ENCODE measurements at places on chromosomes 3 and 15.

DNA sequence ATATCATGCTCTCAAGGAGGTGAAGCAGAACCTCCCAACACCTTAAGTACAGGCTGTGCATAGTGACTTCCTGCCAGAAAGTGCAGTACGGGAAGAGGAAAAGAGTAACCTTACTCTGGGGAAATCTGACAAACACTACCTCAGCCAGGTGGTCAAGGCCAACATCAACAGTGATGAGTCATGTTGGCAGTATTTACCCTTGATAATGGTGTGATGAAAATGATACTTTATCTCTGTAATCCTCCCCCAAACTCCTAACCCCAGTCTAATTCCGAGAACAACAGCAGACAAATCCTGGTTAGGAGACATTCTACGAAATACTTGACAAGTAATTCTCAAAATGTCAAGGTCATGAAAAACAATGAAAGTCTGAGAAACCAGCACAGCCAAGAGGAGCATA is 26.5 kb downstream of the ANKDD1A start:
- DNase-seq, result no peak

GRCh38 chr3:126431103-126431534 is 36.4 kb downstream of the CFAP100 start:
- DNase-seq, result no peak

- DNase-seq, result no peak
Observed at GRCh38 chr3:58164906-58165821, 45.6 kb downstream of the DNASE1L3 start.

DNA sequence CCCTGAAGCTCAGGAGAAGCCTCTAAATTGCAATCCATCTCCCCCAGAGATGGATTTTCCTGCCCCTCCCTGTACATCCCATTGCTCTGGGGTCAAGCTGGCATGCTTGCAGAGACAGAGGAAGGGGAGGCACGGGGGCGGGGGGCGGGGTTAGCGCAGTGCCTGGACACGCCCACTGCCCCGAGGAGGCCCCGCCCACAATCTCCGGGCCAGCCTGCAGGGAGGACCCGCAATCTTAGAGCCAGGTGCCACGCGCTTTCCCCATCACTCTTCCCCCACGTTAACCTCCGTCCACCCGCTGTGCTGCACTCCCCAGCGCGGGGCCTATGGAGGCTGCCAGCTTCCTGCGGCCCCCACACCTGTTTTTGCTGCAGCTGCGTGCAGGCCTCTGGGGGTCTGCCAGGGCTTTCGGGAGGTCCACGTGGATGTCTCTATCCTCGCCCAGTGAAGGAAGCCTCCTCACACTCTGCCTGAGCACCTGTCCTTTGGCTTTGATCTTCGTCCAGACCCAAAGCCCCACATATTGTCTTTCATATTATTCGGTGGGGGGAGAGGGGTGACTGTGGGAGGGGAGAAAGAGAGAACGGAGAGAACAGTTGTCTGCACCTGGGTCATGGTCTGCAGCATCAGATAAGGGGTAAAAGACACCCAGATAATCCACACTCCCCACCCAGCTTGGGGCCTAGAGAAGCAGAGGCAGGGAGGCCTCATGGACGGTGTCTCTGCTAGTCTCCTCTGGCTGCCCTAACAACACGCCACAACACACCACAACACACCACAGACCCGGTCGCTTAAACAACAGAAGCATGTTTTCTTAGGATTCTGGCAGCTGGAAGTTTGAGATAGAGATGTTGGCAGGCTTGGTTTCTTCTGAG is 118.0 kb upstream of the MEF2A start:
- no peak for DNase-seq

- no peak for DNase-seq
Observed at GRCh38 chr15:68638953-68639515, 60.2 kb downstream of the CORO2B start.

DNA sequence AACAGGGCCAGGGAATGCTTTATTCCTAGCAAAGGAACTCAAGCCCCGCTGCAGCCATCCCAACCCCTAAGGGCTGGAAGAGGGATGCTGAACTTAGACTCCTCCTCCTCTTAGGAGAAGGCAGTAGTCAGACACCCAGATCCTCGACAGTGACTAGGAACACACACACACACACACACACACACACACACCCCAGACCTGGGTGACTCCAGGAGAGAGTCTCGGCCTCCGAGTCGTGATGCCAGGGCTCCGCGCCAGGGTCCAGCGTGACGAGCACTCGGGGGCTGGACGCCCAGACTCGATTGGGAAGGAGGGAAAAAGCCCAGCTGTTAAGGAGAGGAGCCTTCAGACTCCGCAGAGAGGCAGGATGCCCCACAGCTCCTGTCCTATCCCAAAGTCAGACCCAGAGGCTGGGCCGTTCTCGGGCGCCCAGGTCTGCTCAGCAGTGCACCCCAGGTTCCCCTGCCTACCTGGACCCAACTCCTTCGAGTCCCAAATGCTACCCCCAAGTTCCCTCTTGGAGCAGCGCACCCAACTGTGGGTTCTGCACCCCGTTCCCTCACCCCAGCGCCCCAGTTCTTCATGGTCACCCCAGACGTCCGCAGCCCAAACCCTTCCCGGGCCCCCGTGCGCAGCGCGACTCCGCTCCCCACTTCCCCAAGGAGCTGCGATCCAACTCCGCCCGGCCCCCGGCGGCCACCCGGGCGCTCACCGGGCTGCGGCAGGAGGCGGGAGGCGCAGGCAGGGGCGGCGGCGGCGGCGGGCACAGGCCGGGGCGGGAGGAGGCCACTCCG is 421 bp downstream of the BMF start:
- no peak for DNase-seq

DNA sequence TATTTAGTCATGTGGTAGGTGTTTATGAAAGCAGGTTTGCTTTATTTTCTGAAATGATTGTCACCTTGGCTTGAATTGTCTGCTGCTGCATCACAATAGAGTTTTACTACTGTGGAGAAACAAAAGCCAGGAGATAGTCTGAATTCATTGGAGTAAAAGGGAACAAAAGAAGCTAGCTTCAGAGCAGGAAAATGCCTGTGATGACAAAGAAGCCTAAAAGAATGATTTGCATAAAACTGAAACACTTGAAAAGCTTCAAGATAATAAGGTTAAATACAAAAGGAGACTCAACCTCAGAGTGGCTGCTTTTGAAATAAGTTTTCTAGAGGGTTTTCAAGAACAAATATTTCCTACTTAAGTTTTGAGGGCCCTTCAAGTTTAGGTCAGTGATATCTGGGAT is 138.3 kb downstream of the PTPRG start:
- DNase-seq, result no peak

GRCh38 chr15:67403428-67404154 is 117.3 kb upstream of the C15orf61 start:
- DNase-seq, result no peak

DNA sequence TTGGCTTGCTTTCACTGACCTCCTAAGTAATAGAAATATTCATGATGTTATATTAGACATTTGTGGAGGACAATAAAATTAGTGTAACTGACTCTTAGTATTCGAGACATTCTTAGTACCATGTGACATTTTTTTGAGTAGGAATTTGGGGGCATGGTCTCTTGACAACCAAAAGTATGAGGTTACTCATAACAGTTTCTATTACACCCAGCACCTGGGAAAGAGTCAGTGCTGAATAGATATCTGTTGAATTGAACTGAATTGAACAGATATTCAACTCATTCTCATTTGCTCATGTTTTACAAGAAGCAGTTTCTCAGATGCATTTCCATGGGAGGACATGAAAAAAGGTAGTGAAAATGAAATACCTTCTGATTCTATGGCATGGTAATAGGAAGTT is 84.4 kb downstream of the CMSS1 start:
- DNase-seq, result no peak

DNA sequence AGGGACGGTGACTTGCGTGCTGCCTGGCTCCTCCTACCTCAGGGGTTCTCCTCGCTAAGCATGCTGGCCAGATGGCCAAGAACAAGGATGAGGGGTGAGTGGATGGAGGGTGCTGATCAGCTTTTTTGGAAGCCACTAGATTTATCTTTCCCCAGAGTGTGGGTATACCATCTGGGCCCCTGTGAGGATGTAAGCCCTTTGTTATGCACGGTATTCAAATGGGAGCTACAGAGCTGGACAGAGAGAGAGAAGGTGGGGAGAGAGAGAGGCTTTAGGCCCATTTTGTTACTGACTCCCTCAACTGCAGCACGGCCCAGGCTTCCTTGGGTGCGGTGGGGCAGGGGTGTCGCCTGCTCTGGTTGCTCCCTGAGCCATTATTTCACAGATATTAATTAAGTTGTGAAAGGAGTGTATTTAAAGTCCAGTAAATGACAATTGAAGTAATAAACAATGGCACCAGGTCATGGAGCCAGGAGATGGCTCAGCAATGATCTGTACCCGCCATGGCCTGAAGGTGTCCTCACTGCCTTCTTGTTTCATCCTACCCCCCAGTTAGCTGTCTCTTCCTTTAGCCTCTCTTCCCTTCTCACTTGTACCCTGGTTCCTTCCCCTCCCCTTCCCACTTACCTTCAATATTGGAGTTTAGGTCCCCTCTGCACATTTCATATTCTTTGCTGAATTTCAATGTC is 158.0 kb downstream of the CLSTN2 start:
- DNase-seq, result peak; percentile 31

GRCh38 chr15:96043591-96044171 is 286.8 kb upstream of the NR2F2 start:
- DNase-seq, result no peak
